ENCODE measurements at places on chromosomes 5 and 9.

DNA sequence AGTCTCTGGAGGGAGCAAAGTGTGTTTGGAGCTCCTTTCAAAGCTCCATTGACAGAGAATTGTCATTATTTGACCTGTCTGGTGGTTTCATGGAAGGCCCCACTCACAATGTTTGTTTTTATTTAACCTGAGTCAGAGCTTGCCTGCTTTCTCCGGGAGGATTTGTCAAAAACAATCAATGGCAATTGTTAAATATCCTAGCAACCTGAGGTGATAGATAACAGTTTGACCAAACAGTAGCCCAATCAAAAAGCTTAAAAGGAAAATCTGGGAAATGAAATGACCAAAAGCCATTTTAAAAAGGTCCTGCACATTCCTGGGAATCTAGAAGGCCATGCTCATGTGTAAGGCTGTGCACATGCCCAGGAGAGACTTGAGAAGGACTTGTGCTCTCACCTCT, 177.2 kb upstream of the POC5 start:
- no peak for DNase-seq

DNA sequence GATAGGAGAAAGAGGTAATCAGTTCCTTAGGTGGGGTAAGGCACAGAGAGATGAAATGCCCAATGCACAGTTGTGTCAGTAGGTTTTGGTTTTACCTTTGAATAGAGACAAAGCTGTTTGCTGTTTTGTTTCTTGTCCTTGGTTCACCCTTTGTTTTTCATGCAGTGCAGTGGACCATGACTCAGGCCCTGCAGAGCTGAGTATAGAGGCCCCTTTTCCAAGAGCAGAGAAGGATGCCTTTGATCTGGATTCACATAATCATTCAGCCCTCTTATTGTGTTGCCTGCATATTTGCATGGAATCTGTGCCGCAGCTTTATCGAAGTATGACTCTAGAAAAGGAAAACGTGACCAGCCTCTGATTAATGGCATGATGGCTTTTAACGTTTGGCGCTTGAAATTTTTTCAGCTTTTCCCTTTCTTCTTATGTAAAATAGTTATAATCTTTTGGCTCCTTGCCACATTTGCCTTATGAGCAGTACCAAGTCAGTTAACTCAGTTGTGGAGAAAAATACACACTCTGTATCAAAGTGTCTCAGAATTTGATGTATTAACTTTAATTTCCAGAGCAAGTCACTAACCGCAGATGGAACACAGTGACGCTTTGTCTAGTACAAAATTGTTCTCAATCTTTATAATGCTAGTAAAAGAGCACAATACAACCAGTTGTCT, 197.6 kb downstream of the KDM4C start:
- DNase-seq, result no peak

- no peak for DNase-seq
These were observed 94.3 kb upstream of the NIPAL4 start for GRCh38 chr5:157365732-157366131.

DNA sequence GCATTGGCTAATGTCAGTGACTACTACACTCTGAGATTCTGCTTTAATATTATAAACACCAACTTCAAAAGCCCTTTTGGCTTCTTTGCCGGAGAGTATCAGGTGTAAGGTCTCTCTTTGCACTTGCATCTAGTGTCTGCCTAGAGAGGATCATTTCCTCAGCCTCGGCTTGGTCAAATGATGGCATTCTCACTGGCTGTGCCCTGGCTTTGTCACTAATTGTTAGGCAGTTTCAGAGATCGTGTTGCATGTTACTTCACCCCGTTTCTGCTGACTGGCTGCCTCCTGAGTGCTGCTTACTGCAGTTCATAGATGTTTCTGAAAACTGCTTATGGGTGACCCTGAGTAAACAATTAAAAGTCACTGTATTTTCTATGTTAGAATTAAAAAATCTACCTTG, 48.8 kb downstream of the SLC1A3 start:
- no peak for DNase-seq

- DNase-seq, result no peak
These were observed 108.2 kb upstream of the GPR151 start for GRCh38 chr5:146624179-146624578.

- no peak for DNase-seq
These were observed 157.1 kb downstream of the PBX3 start for GRCh38 chr9:125904155-125904851.

DNA sequence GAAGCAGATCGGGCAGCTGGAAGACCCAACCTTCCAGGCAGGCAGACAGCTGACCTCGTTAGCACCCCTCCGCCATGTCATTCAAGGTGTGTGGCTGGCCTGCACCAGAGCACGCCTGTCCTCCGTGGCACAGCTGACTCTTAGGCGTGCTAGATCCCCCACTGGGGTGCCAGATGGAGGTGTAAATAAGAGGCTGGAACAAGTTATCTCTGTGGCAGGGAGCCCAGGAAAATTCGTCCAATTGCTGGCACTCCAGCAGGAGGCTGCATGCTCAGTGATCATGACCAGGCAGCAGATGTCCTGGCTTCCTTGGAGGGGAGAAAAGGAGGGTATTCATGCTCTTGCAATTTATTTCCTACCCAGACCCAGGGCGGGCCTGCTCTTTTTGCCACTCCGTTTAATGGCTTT, 7.8 kb upstream of the ALDOB start:
- no peak for DNase-seq

DNA sequence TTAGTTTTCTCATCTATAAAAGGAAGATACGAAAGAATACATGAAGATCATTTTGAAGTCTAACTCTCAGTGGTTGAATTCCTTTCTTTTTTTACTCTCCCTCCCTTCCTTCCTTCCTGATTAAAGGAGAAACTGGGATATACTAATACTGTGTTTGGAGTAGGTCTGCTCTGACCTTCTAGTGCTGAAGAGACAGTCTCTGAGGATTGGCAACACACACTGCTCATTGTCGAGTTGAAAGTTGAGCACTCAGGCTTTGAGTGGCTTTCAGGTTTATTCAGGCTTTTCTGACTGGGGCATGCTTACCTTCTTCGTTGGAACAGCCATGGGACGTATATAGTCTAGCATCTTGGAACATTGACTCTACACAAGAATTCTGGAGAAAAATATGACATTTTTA, 86.9 kb upstream of the RPS23 start:
- DNase-seq, result no peak

GRCh38 chr9:77488439-77489126, 159.5 kb downstream of the GNA14 start:
- no peak for DNase-seq

GRCh38 chr5:20678814-20679298, 690.9 kb upstream of the CDH18 start:
- no peak for DNase-seq

DNA sequence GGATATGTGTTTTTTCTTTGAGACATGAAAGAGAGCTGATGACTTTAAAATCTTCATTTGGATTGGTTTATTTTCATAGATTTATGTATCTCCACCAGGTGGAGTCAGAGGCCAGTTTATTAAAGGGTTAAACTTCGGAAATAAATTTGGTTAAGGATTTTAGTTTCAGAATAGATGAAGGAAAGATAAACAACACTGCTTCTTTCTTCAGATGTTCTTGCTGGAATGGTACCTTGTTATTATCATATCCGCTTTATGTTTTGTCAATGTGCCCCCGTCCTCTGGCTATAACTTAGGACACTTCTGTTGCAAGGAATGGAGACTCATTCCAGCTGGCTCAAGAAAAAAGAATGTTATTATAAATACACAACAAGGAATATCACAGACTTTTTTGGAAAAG, 81.2 kb downstream of the ALDH1A1 start:
- DNase-seq, result no peak

- no peak for DNase-seq
These were observed 293.2 kb upstream of the KLF4 start for GRCh38 chr9:107782789-107783188.

DNA sequence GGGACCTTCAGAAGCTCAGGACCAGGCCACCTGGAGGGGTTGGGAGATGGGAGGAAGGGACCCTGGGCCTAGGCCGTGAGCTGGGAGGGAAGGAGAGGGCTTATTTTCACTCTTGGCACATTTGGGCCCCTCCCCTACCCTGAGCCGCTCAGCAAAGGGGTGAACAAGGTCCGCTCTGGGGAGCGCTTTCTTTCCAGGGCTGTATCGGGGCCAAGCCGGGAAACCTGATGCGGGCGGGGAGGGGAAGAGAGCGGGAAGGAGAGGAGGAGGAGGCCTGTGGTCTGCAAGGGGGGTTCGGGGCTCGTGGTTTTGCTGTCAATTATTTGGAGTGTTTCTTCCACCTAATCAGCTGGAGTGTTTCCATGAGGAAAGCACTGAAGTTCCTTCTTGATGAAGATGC, 62.7 kb upstream of the RXRA start:
- DNase-seq, result no peak

DNA sequence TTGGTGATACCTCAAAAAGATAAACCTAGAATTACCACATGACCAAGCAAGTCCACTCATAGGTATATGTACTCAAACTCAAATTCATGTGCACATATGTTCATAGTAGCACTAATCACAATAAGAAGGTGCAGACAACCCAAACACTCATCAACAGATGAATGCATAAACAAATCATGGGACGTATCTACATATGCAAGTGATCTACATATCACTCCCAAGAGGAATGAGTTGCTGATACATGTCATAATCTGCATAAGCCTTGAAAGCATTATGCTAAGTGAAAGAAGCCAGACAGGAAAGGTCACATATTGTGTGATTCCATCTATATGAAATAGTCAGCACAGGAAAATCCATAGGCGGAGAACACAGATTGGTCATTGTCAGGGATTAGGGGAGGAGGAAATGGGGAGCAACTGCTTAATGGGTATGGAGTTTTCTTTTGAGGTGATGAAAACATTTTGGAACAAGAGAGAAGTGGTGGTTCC, 10.6 kb upstream of the GPX8 start:
- no peak for DNase-seq

DNA sequence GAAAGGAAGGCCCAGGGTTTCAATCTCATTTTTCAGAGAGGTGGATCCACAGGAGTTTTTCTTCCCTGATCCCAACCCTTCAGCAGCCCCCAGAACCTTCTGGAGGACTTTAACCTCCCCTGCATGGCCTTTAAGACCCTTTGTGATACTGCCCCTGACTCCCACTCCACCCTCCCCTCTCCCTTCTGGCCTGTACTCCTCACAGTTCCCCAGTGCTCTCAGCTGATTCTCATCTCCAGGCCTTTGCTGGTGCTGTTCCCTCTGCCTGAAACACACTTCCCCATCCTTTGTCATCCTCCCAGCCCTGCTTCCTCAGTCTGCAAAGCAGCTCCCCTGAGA, 18.5 kb downstream of the NEURL1B start:
- DNase-seq, result no peak

DNA sequence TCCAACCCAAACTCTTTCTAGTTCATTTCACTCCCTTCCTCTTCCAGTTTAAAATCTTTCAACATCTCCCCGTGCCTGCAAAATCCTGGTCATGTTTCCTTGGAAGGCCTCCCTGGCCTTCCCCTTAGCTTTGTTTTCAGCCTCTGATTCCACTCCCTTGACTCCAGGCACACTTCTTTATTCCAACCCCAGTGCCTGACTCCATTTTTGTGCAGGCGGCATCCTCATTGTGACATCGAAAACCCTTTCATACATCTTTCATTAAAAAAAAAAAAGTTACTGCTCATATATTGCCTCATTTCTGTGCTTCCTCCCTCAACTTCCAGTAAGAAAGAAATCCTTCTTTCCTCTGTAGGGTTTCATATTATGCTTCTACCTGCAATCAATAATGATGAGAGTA, 7.1 kb upstream of the TNFSF8 start:
- no peak for DNase-seq

DNA sequence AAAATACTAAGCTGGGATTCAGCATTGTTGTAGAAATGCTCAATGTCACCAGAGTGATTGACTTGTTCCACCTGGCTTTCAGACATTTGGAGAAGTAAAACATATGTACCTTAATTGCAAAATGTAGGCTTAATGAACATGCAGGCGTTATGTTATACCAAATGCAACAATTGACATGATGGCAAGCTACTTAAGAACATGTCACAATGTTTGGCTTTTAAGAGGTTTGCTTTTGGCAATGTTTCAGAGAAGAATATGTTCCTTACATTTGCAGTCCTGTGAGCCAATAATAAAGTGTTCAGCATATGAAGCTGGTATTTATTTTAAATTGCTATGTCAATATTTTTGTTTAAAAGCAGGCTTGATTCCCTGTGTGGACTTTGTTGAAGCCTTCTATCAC, 111.7 kb upstream of the NUDT12 start:
- no peak for DNase-seq

DNA sequence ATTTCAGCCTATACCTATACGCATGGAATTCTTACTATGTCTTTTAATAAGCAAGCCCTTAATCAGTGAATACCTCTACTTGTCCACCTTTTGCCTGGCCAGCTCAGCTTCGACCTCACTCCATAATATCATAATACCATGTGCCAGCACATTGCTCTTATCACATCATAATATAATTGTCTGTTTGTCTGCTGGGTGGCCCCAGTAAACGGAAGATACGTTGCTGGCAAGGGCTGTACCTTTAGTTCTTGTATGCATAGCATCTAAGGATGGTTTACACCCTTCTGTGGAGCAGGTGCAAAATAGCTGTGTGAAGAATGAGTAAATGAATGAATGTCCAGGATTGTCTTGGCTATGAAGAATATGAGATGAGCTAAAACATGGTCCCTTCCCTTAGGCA, 29.9 kb downstream of the SV2C start:
- DNase-seq, result no peak
